Neural progenitor cell (in vitro differentiated cells): ENCODE measurements at places on chromosomes 12 and 14.
A peak's percentile ranks its signal among the peaks of the same experiment; 100 is the strongest.

DNA sequence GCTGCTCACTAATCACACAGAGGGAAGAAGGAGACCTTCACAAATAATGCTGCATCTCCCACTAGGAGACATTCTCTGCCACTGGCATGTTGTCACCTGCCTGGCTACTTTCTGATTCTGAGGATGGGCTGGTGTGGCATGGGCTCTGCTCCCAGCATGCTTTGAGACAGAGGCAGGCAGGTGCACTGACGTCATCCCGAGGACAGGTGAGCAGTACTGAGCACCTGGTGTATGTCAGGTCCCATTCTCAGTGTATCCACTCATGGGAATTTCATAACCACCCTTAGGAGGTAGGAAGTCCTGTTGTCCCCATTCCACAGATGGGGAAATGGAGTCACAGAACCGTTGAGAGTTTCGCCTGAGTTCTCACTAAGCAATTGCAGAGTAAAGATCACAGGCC is 597.9 kb downstream of the VRK1 start:
- DNase-seq = no peak

DNA sequence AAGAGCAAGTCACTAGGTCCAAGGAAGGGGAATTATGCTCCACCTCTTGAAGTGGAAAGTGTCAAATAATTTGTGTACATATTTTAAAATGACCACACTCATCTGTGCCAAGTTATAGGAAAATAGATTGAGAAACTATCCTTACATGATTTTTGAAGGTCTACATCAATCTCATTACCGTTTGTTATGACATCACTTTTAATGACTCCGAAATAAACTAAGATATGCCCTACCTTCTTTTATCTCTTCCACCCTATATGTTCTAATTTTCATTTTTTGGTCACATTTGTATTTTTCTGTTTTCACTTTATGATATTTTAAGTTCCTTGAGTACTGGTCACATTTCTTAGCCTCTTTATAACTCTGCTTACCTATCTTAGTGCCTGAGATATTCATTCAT is 3.3 kb upstream of the PSMC6 start:
- DNase-seq = no peak

GRCh38 chr12:26396402-26396801 is 201.0 kb downstream of the SSPN start:
- DNase-seq = no peak

DNA sequence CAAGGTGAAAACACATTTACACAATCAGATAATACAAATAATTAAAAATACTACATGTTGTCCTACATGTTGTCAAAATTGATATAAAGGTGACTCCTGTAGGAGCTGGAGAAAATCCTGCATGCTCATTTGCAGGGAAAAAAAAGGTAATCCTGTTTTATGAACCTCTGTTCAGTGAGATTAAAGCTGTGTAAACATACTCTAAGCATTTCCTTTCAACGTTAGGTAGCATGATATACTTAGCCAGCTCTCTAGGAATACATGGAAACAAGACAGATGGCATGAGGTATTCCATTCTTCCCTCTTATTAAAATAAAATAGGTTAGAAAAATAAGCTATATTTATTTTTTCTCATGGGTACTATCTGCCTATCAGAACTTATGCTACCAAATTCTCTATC is 635.7 kb upstream of the FLRT2 start:
- DNase-seq = no peak

DNA sequence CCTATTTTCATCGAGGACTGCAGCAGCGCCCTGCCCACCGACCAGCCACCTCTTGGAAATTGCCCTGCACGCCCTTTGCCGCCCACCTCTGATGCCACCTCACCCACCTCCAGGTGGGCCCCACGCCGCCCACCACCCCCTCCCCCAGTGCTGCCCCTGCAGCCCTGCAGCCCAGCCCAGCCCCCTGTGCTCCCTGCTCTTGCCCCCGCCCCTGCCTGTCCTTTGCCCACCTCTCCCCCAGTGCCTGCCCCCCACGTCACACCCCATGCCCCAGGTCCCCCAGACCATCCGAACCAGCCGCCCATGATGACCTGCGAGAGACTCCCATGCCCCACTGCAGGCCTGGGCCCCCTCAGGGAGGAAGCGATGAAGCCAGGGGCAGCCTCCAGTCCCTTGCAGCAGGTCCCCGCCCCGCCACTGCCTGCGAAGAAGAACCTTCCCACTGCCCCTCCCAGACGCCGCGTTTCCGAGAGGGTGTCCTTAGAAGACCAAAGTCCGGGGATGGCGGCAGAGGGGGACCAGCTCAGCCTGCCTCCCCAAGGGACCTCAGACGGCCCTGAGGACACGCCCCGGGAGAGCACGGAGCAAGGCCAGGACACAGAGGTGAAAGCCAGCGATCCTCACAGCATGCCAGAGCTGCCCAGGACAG is 96.5 kb downstream of the LGMN start:
- no peak for DNase-seq

DNA sequence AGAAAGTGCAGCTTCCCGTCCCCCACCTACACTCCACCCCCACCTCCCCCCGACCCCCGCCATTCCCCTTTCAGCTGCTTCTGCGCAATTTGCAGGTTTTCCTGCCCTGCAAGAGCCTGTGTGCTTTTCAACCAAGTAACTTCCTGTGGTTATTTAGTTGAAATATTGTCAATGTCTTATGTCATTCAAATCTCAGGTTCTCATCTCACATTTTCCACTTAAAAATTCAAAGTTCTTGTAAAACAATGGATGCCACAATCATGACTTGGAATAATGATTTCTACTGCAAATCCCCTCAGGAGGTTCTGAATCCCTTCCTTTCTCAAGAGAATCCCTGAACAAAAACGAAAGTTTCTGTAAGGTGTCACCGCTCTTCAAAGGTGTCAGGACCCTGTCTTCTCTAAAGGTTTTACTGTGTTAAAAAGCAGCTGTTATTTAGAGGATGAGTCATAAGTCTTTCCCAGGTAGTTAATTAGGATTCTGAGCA is 31.6 kb downstream of the WBP11 start:
- DNase-seq = peak; percentile 69

DNA sequence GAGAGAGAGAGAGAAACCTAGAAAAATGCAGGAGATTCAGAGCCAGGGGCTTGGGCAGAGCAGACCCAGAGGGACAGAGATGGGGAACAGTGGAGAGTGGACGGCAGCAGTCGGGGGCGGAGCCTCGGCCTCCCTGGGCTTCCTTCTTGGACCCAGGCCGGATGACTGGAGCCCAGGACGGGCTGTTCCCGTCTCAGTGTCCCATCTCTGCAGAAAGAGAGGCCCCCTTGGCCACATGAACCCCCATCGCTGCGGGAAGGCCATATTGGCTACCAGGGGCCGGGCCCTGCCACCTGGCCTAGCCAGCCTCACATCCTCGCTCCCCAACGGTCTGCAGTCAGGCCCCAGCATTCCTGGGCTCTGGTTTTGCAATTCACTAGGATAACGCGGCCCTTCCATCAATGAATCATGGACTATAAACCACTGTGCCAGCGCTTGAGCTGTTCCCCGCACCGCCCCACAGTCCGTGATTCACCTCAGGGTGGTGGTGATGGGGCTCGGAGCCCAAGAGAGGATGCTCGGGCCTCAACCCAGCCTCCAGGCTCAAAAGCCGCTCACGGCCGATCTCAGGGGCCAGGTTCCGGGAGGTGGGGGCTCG is 116.5 kb downstream of the RFLNA start:
- peak; percentile 43 for DNase-seq

DNA sequence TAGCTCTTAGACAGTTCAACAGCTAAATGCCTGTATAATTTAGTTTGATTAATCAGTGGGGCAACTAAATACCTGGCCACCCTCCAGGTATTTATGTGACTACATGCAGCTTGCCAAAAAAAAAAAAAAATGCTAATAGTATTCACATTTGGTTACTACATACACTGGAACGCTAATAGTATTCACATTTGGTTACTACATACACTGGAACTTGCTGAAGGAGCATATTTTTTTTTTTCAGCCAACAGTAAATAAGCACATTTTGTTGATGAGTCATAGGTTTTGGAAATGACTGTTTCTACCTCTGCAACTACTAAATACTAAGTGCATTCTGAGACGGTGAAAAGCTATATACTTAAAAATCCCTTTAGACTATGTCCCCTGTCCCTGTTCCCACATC is 1172.3 kb downstream of the LRFN5 start:
- no peak for DNase-seq

DNA sequence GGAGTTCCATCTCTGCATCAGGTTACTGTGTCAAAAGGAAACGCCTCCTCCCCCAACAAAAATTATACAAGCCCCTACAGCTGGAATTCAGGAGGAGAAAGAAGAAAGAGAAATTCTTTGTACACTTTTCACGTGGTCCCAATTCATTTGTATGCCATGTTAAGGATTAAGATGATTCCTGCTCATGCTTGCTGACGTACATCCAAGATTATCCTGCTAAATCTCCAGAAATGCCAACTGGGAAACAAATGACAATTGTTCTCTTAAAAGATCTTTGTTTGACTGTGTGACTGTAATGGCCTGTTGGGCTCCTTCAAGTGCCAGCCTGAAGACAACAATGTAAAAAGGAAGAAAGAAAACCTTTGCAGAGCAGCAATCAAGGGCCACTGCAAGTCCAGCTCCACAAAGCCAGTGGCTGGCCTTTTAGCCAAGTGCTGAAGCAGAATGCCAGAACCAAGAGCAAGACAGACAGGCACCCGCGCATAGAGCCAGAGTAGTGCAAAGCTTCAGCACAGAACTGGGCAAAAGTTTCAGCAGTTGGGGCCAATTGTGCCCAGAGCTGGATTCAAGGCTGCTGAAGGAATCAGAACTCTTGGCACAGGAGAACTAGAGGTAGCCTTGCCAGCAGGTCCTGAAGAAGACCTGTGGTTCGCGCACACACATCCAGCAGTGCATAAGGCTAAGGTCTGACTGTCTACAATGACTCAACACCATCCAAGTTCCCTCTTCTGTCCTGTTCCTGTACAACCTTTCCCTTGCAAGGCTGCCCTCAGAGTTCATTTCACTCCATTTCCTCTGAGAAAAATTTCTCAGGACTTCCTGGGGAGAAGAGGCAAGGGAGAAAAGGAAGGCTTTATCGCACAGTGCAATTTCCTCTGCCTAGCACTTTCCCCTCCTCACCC is 209.7 kb upstream of the BMP4 start:
- no peak for DNase-seq

DNA sequence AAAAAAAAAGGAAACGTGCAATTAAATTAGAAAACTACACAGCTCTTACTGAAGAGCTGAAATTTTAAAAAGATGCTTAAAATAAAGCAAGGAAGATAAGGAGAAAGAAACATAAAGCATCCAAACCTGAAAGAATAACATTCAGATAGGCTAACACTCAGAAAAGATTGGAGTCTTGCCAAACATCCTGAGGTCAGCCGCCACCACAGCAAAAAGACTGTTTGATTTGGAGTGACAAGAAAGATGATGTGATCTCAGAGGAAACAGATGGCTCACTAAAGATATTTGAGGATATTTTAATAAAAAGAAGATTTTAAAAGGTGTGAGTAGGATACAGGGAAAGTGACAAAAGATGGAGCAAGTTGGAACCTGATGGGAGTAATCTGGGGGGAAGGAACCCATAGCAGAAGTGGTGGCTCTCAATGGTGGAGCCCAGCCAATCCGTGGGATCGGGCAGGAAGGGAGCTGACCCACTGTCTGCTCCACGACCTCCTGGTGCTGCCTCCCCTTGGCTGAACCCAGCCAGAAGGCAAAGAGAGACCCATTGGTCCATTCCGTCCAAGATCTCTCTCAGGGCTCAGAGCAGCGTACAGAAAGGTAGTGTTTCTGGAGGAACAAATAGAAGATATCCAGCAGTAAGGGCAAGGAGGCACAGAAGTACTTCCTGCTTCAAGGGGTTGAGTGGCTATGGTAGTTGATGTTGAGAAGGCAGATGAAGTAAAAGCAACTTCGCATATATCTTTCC is 469.6 kb downstream of the RGS6 start:
- DNase-seq = no peak

- DNase-seq = peak; percentile 59
Measured at GRCh38 chr14:104731320-104732294, 7.6 kb downstream of the ADSS1 start.

- peak; percentile 38 for DNase-seq
Measured at GRCh38 chr14:52827426-52827825, 36.0 kb upstream of the GNPNAT1 start.

GRCh38 chr12:16492820-16493797 is 112.9 kb downstream of the LMO3 start:
- DNase-seq = no peak

GRCh38 chr12:94193168-94193567 is 44.8 kb downstream of the PLXNC1 start:
- DNase-seq = no peak

DNA sequence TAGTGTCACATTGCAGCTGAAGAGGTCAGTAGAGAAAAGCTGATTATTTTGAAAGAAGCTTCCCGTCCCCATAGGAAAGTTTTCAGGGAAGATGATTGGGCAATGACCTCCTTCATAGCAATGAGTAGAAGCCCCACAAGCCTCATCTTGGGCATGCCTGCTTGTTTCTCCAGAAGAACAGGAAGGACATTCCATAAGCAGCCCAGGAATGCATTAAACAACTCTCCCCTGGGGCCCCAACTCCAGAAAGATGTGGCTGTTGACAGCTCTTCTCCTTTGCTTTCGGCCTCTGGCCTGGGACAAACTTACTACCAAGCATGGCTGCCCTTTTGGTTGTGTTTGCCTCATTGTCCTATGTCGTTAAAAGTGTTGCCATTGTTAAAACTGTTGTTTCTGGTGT is 5.7 kb upstream of the VDR start:
- DNase-seq = no peak

DNA sequence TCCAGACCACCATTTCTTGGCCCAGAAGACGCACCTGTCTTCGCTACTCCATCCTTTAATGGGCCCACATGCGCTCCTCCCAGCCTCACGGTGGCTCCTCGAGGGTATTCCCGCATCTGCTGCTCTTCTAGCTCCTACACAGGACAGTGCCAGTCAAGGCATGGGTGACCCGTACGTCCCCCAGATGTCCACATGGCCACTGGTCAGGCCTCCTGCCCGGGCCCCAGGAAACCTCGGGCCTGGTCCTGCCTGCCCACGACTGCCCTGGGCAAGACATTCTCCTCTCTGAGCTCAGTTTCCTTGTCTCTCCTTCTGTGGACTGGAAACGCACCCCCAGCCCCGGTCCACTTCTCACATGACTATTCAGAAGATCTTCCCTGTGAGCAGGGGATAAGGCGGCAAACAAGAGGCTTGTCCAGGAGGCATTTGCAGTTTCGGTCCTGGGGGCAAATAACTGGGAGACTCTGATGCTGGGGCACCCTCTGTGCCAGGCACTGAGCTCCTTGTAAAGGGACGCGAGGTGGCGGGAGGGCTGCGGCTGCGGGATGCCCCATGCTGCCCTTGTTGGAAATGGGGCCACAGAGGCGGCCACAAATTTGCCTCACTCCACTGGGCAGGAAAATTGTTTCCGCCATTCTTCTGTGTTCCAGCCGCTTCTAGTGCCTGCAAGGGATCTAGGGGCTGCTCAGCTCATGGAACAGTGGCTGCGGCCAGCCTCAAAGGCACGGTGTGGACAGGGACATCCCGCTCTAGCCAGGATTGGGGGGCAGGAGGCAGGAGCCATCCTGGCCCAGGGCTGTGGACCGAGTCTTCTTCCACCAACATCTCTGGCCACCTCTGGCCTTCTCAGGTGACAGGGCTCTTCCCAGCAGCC is 6.8 kb upstream of the BEGAIN start:
- DNase-seq = no peak
